ENCODE measurements at places on chromosomes 11 and 22.

DNA sequence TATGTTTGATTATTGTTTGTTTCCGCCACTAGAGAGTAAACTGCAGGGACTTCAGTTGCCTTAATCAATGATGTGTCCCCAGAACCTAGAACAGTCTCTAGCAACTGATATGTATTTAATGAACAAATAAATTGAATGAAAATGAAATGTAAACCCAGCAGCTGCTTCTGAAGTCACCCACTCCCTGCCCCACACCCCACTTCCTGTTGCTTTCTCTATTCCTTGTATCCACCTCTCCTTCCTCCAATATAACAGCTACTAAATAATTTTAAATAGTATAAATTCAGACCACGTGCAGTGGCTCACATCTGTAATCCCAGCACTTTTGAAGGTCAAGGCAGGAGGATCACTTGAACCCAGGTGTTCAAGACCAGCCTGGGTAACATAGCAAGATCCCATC lies 15.8 kb downstream of the MYH9 start:
- DNase-seq: no peak

GRCh38 chr22:23233752-23234408 lies 53.6 kb downstream of the BCR start:
- DNase-seq: peak; percentile 53

DNA sequence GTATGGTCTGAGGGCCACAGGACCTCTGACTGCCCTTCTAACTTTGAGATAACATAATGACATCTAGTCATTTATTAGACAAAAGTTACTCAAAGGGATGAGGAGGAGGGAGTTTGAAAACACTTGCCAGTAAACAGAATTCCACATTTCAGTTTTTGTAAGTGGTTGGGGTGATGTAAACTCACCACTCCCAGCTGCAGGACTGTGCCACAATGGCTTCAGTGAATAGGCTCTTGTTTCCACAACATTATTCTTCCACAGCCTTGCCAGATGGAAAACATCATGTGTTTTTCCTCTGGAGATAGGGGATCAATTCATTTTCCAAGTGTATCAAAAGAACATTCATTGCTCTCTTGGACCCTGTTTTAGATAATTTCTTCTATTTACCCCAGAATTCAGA lies 147.2 kb upstream of the BDNF start:
- no peak for DNase-seq

- DNase-seq: no peak
Measured at GRCh38 chr11:9710223-9710622, 46.3 kb downstream of the SWAP70 start.

DNA sequence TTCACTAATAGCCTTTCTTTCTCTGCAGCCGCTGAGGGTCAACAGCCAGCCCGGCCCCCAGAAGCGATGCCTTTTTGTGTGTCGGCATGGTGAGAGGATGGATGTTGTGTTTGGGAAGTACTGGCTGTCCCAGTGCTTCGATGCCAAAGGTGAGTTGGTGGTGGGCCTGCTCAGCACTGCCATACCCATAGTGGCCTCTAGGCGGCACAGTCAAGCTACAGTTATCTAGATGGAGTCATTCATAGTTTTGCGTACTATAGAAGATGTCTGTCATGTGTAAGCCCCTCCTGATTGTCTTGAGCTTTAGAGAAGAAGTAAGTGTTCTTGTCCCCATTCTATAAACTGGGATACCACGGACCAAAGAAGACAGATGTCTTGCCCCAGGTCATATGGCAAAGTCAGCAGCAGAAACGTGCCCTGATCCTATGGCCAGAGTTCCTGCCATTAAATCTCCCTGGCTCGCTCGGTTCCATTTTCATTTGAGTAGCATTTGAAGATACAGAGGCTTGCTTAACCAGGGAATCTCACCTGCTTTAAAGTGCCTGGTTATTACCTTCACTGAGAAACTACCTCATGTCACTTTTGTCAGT lies 42.1 kb upstream of the CRTAM start:
- no peak for DNase-seq

DNA sequence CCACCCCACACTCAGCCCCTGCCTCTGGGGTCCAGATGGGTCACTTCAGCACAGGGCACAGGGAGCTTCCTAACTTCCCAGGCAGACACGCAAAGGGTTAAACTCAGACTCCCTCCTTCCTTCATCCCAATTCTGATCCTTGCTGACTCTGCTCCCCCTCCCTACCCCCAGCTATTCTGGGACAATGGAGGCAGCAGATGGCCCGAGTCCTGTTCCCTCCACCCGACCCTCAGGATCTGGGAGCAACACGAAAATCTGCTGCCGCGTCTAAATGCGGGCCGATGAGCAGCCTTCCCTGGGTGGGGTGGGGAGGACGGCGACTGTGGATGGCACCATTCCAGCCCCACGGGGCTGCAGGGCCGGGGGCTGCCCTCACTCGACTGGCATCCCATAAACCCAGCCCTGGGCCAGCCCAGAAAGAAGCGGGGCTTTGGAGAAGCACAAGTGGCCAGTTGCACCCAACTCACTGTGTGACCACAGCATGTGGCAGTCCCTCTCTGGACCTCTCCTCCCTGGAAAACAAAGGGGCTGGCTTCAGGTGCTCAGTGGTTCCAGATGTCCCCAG lies 18.7 kb downstream of the MFNG start:
- DNase-seq: no peak

- no peak for DNase-seq
Measured at GRCh38 chr11:128924510-128925249, 18.0 kb downstream of the TP53AIP1 start.

DNA sequence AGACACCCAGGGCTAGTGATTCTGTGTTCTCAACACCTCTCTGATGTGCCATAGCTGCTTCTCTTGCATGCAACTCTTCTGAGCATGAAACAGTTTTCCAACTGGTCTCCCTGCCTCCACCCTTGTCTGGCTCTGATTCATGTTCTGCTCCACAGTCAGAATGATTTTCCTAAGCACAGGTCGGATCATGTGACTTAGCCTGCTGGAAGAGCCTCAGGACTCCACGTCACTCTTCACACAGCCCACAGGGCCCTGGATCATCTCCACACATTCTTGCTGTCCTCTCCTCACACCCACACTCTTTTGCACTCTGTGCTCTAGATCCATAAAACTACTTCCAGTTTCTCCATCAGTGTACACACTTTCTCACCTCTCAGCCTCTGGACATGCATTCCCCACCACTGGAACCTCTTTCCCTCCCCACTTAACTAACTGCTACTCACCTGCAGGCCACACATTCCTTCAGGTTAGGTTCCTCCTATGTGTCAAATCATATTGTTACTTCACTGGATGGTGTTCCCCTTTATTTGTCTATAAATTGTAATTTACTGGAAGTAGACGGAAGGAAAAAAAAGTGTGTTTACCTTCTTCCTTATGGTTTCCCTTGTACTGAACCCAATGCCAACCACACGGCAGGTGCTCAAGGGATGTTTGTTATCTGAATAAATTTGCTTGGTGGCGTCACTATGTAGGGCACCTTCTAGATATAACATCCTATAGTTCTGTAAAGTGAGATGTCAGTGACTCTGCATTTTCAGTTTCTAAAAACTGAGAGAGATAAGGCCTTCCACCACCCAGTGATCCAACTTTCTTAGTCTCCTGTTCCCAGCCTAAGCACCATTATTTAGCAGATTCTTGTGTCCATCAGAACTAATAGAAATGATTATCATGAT lies 133.7 kb downstream of the ETS1 start:
- peak; percentile 93 for DNase-seq
